ENCODE measurements at places on chromosomes 5 and 9.

DNA sequence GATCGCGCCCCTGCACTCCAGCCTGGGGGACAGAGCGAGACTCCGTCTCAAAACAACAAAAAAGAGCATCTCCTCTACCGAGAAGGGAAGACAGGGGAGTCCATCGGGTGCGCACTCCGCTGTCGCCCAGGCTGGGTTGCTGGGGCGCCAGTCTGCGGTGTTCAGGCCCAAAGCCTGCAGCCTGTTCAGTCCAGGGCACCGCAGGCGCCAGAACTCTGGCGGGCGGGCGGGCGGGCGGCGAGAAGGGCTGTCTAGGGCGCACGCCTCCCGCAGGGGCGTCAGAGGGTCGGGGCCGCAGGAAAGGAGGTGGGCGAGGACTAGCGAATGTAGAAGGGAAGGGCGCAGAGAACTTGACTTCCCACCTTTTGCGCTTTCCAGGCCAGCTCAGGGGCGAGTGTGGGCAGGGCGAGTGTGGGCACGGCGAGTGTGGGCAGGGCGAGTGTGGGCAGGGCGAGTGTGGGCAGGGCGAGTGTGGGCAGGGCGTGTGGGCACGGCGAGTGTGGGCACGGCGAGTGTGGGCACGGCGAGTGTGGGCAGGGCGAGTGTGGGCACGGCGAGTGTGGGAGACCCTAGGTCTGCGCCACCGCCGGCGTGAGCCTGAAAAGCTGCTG, 10.5 kb downstream of the PROP1 start:
- DNase-seq: no peak

GRCh38 chr9:135555203-135555602, 6.4 kb upstream of the PAEP start:
- no peak for DNase-seq

GRCh38 chr9:83166372-83166771, 103.4 kb upstream of the RASEF start:
- no peak for DNase-seq

DNA sequence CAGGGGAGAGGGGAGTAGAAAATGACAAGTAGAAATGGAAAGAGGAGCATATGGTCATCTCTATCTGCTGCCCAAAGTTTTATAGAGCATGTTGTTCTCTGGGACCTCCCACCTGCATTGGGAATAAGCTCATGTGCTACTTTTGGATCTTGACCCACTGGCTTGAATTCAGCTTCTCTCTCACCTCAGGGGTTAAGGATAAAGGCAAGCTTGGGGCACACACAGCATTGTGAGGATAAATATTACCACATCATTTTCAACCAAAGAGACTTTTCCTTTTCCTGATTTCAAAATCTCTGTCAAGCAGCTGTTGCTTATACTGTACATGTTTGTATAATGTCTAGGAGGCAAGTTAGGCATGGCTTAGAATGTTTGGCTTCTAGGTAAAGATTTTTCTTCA, 16.6 kb downstream of the ATP10B start:
- no peak for DNase-seq

- no peak for DNase-seq
These were observed 12.9 kb downstream of the YTHDC2 start for GRCh38 chr5:113526421-113526820.
